Aorta (tissue), 5 donors: ENCODE measurements at places on chromosomes 5 and 9. TPM values are rescaled to one million over a fixed set of nuclear protein-coding genes. Genes with fewer than 3 reads are reported as not detected.

Gene PTGER4
- 5.2 TPM for polyA plus RNA-seq

Gene CSF1R
- polyA plus RNA-seq: 15.0 TPM

Gene C1QTNF3
- not detected for polyA plus RNA-seq

Gene ENHO
- polyA plus RNA-seq: not detected

Gene PLPP7
- 5.6 TPM for polyA plus RNA-seq

Gene ARL10
- 8.3 TPM for polyA plus RNA-seq

Gene MOB3B
- polyA plus RNA-seq: 3.0 TPM

Gene MRRF
- polyA plus RNA-seq: 18.7 TPM

Gene GRM6
- not detected for polyA plus RNA-seq

Gene GPR150
- not detected for polyA plus RNA-seq

Gene TSC1
- polyA plus RNA-seq: 8.9 TPM

Gene LCN1
- polyA plus RNA-seq: not detected

Gene DMGDH
- 4.8 TPM for polyA plus RNA-seq

Gene SLC36A3
- not detected for polyA plus RNA-seq

Gene OR2Y1
- not detected for polyA plus RNA-seq

Gene AGXT2
- polyA plus RNA-seq: not detected

Gene SCAI
- polyA plus RNA-seq: 0.50 TPM

Gene SHISAL2B
- not detected for polyA plus RNA-seq

Gene MEIKIN
- not detected for polyA plus RNA-seq

Gene PCDHGB4
- 0.50 TPM for polyA plus RNA-seq

Gene C1QTNF2
- polyA plus RNA-seq: 8.2 TPM

Gene C9
- polyA plus RNA-seq: not detected

Gene INSL6
- not detected for polyA plus RNA-seq

Gene EGFLAM
- polyA plus RNA-seq: 4.6 TPM

Gene GMCL2
- polyA plus RNA-seq: not detected

Gene C5orf63
- 7.3 TPM for polyA plus RNA-seq

Gene ATP10B
- not detected for polyA plus RNA-seq

Gene DBH
- not detected for polyA plus RNA-seq

Gene PCDHGA8
- 0.54 TPM for polyA plus RNA-seq

Gene SLC34A3
- polyA plus RNA-seq: not detected

Gene NPR2
- polyA plus RNA-seq: 13.3 TPM

Gene CCDC152
- 3.5 TPM for polyA plus RNA-seq

Gene PCDHA1
- polyA plus RNA-seq: not detected

Gene MYOT
- polyA plus RNA-seq: 6.3 TPM

Gene PIGO
- polyA plus RNA-seq: 8.8 TPM

Gene ANXA2R
- 0.38 TPM for polyA plus RNA-seq

Gene ANKRD55
- polyA plus RNA-seq: not detected

Gene LCN15
- 0.88 TPM for polyA plus RNA-seq

Gene IFNA2
- polyA plus RNA-seq: not detected

Gene PRSS3
- 59.5 TPM for polyA plus RNA-seq

Gene AGPAT2
- polyA plus RNA-seq: 64.9 TPM

Gene SEMA5A
- polyA plus RNA-seq: 10.8 TPM

Gene STPG3
- not detected for polyA plus RNA-seq

Gene TMEM252
- polyA plus RNA-seq: not detected

Gene SARDH
- polyA plus RNA-seq: not detected

Gene DIRAS2
- polyA plus RNA-seq: not detected

Gene SKP2
- 5.0 TPM for polyA plus RNA-seq

Gene NOTCH1
- polyA plus RNA-seq: 8.5 TPM

Gene LAMC3
- polyA plus RNA-seq: 1.3 TPM

Gene FGD3
- 3.0 TPM for polyA plus RNA-seq

Gene SLC28A3
- not detected for polyA plus RNA-seq

Gene ELAVL2
- not detected for polyA plus RNA-seq

Gene SHC3
- polyA plus RNA-seq: not detected

Gene SMIM3
- polyA plus RNA-seq: 33.7 TPM

Gene FOXD4L3
- not detected for polyA plus RNA-seq

Gene LVRN
- polyA plus RNA-seq: 0.26 TPM
